ENCODE measurements at places on chromosomes 2 and 18.

- no peak for DNase-seq
These were observed 11.1 kb downstream of the SLC8A1 start for GRCh38 chr2:40440835-40441234.

- no peak for DNase-seq
These were observed 36.8 kb upstream of the C2orf74 start for GRCh38 chr2:61125123-61125710.

GRCh38 chr18:79567481-79568147 is 112.0 kb upstream of the CTDP1 start:
- no peak for DNase-seq

- DNase-seq, result no peak
These were observed 86.5 kb downstream of the UXS1 start for GRCh38 chr2:106107509-106108131.

DNA sequence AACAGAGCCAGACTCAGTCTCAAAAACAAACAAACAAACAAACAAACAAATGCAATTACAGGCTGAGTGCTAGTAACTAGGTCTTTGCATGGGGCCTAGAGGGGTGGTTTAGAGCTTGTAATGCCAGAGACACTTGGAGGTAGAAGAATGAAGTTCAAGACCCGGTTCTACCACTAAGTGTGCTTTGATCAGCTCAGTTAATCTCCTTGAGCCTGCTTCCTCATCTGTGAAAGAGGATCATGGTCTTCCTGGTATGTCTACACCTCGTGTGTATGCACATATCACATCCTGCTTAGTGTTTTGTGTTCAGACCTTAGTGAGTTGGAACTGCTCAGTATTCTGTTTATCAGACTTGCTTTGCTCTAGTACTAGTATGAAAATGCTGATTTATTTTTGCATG is 4.8 kb upstream of the ATP6V1C2 start:
- DNase-seq, result no peak

DNA sequence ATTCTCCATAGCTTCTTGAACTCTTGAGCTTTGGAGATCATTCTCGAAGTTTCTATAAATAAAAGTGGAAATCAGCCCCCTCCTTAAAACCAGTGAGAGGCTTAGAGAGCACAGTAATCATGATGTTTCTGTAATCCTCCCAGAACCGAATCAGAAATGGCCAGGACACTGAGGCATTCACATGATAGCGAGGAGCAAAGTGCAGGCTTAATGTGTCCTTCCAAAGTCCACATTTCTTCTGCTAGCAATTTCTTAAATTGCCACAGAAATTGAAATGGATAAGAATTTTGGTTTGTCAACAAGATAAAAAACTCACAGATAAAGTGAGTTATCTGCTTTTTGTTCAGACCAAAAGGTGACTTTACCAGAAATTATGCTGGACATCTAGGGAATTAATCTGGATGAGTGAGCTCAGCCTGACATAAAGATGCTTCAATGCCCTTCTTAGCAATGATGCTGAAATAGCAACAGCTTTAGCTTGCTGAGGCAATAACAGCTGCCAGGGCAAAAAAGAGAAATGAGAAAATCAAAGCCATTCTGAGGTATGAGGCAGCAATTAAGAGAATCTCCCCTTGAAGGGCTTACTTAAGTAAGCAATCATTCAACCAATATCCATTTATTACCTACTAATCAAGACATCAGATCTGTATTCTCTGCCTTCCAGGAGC is 82.4 kb upstream of the PHLPP1 start:
- DNase-seq, result no peak

GRCh38 chr2:100765481-100765880 is 54.5 kb upstream of the NPAS2 start:
- DNase-seq, result no peak

DNA sequence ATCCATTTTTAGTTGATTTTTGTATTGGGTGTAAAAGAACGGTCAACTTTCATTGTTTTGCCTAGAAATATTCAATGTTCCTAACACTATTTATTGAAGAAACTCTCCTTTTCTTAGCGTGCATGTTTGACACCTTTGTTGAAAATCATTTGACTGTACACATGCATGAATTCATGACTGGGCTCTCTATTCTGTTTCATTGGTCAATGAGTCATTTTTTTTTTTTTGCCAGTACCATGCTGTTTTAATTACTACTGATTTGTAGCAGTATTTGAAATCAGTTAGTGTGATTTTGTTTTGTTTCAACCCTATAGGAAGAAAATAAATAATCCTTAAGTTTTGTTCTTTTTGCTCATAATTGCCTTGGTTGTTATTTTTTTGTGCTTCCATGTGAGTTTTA is 828.7 kb downstream of the SUCLG1 start:
- no peak for DNase-seq

DNA sequence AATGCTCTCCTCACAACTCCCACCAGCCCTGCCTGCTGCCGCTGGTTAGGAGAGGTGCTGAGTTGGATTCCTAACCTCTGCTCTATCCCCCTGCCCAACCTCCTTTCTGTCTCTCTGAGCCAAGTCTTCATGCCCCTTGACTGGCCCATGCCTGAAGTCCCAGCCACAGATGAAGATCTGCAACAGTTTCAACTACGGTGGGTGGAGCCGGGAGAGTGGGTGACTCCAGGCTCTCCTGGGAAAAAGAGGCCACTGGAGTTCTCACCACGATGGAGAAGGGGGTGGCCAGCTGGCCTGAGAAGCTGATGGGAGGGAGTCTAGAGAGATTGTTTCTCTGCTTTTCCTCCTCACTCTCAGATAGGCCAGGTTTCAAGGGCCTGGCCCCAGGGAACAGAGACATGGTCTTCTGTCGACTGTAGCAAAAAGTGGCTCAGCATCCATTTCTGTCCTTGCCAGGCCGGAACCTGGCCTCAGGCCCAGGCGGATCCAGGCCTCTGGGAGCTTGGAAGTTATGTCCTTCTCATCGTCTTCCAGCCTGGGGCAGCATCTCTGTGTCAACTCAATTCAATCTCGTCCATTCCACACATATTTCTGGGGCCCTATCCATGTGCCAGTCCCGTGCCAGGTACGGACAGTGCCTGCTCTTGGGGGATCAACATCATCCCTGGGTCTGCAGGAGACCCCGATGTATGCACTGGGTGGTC is 75.3 kb downstream of the INHBB start:
- DNase-seq, result no peak

DNA sequence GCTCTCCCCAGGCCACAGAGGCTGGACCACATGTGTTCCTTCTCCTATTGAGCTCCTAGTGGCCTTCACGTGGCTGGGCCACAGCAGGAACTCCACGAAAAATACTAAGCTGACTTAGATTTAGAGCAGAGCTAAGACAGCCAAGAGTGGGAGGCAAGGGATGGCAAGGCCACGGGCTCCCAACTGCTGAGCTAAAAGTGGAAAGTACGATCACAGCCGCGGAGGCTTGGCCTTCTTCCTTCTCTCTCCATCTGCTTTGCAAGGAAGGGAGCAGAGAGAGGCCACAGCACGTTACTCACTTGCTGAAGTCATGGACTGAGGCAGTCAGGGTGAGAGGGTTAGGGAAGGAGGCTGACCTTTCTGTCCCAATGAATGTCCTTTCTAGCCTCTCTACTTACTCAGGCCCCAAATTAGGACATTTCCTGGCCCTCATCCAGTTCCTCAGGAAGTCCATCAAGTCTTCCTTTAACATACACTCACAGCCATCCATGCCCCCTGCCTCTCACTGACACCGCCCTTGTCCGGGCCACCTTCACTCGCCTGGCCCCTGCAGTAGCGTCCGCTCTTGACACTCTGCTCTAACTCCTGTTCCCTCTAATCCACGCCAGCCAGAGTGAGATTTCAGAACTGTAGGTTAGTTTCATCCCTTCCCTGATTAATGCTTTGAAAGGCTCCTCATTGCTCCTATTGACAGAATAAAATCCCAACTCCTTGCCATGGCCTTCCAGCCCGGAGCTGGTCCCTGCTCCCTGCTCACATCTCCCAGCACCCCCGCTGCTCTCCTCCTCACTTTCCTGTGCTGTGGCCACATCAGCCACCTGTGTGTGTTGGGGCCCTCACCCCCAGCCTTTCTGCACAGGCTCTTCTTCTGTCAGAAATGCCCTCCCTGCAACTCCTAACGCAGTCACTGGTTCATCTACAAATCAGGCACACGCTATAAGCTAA is 204.2 kb downstream of the CYP26B1 start:
- no peak for DNase-seq

DNA sequence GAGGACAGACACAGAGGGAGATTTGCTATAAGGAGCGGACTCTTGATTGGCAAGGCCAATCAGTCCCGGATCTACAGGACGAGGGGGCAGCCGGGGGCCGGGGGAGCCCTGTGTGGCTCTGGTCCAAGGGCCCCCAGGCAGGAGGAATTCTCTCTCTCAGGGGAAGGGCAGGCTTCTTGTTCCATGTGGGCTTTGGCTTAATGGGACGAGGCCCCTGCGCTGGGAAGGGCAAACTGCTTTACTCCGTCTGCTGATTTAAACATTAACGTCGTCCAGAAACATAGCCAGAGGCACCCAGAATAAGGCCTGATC is 75.9 kb downstream of the TMEM18 start:
- no peak for DNase-seq

DNA sequence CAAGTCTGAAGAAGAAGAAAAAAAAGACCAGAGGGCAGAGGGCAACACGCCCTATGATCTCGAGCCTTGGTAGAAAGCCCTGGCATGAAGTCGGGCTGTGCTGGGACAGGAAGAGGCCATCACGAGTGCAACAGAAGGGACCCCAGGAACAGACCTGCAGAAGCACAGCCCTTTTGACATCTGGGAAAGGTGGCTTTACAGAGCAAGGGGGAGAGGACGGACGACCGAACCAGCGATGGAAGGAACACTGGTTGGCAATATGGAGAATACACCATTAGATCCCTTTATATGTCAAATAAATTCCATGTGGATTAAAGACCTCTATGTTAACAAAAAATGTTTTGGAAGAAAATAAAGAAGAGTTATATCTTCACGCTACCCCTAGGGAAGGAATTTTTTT is 10.7 kb downstream of the KIF1A start:
- DNase-seq, result no peak

DNA sequence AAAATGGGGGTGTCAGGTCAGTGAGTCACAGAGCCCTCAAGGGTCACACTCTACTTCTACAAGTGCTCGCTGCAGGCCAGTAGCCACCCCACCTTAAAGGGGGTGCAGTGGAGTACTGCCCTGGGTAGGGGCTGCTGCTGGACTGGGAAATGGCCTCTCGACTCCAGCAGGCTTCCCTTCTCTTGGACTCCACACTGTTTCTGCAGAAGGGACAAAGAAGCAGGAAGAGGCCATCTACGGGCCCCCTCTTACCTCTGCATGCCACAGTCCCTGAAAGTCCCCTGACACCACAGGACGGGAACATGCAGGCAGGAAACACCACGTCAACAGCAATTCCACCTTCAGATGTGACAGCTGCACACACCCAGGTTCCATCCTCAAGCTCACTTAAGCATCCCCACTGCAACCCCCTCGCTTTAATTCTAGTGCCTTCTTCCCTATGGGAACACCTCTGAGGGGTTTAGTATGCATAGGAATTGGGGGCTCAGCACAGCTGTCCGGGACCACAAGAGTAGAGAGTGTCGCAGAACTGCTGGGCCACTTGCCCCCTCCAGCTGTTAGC is 22.3 kb downstream of the SNED1 start:
- DNase-seq, result no peak

GRCh38 chr2:7456762-7457161 is 539.5 kb downstream of the RNF144A start:
- no peak for DNase-seq

- DNase-seq, result no peak
These were observed 89.0 kb downstream of the MTCL1 start for GRCh38 chr18:8794156-8794933.

DNA sequence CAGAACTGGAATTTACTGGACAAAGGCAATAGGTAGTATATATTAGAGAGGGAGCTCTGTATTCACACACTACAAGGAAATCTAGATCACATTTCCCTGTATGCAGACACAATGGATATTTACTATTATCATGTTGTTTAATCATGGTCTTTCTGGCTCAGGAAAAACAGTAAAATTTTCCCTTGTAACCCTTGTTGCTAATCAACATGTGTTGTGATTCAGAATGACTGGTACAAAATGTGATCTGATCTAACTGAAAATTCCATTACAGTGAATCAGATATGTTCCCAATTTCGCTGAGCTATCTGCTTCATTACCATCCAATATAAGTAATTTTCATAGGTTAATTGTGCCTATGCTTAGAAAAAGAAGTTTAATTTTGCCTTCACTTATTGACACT is 1109.7 kb downstream of the LRP1B start:
- no peak for DNase-seq

DNA sequence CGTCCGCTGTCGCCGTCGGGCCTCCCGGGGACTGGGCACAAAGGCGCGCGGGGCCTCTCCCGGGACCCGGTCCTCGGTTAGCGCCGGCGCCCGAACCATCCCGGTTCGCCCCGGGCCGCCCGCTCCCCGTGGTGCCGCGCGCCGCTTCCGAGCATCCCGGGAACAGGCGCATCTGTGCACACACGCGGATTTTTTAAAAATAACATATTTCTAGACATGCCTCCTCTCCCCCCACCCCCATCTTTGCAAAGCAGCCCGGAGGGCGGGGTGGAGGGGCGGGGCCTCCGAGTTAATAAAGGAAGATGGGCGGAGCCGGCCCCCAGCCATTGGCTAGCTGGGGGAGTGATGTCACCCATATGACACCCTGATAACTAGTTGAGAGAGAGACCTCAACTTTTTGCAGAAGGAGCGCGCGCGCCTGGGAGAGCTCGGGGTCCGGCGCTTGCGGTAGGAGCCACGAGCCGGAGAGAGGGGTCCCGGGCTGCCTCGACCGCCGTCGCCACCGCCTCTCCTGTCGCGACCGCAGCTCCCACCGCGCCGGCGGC is at the start of gene SOX11:
TSS of gene SOX11 (plus strand) at position 400 of the 545 bp plus-strand sequence. CDS start 338 bp downstream, outside the sequence.
- peak; percentile 33 for DNase-seq

DNA sequence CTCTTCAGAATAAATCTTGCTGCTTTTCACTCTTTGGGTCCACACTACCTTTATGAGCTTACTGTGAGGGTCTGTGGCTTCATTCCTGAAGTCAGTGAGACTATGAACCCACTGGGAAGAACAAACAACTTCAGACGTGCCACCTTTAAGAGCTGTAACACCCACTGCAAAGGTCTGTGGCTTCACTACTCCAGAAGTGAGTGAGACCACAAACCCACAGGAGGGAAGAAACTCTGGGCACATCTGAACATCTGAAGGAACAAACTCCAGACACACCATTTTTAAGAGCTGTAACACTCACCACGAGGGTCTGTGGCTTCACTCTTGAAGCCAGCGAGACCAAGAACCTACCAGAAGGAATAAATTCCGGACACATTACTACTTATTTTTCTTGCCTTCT is 964.1 kb upstream of the NXPH2 start:
- no peak for DNase-seq

GRCh38 chr2:47227532-47228279 is 72.6 kb upstream of the STPG4 start:
- DNase-seq, result no peak

DNA sequence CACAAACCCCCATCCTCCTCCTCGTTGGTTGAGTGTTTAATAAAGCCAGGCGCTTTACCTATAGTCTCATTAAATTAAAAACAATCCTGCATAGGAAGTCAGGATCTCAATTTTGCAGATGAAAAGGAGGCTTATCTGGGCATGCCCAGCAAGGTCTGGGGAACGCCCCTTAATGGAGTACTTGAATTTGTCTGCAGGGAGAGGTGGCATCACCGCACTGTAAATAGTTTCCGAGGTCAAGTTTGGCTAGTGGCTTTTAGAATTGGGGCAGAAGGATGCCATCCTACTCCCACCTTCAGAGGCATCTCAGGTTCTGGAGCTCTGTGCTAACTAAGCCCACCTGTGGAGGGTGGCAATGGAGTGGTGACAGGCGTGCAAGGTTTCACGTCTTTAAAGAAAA is 149.2 kb downstream of the TGIF1 start:
- DNase-seq, result no peak

- no peak for DNase-seq
These were observed 35.2 kb downstream of the TTLL4 start for GRCh38 chr2:218745559-218746469.

All from LNCaP clone FGC (cell line).